ENCODE measurements at places on chromosomes 6 and 20. TPM values are rescaled to one million over a fixed set of nuclear protein-coding genes. Genes with fewer than 3 reads are reported as not detected.

Gene CYP21A2
- polyA plus RNA-seq, result 1.8 TPM

DNA sequence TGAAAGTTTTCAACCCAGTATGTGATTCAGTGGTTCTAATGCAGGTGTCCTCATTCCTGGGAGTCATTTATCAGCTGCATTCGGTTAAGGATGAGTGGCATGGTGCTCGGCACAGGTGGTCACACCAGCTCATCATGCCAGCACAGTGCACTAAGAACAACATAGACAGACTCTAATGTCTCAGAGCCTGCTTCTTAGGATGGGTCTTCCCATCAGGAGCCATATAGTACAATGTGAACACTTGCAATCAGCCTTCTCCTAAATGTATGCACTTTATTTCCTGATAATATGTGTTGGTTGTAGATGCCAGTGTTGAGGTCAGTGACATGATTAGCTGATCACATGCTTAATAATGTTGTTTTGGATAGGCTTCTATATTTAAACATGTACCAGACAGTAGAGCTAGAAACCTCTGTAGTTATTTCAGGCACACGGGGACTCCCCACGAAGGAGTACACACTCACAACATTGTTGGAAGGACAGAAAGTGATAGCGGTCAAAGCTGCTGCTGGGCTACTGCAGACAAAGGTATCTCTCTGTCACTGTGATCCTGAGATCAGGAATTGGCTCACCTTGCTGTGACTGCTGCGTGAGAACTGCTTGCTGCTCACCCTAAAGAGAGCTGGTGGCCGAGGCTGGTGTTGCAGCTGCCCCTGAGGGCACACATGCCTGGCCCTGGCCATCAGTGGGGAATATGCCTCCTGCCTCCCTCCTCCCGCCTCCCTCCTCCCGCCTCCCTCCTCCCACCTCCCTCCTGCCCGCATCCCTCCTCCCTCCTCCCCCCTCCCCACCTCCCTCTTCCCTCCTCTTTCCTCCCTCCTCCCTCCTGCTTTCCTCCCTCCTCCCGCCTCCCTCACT, 195.4 kb downstream of the SMOC2 start:
- DNase-seq, result no peak

Gene TSHZ2
- polyA plus RNA-seq, result 13.7 TPM

Gene LCA5
- polyA plus RNA-seq, result 8.5 TPM

Data from renal pelvis (tissue), 12 donors.